ENCODE measurements at places on chromosomes 12 and 14.
A peak's percentile ranks its signal among the peaks of the same experiment; 100 is the strongest.

- no peak for DNase-seq
These were observed 42.3 kb downstream of the DPF3 start for GRCh38 chr14:72851635-72852034.

DNA sequence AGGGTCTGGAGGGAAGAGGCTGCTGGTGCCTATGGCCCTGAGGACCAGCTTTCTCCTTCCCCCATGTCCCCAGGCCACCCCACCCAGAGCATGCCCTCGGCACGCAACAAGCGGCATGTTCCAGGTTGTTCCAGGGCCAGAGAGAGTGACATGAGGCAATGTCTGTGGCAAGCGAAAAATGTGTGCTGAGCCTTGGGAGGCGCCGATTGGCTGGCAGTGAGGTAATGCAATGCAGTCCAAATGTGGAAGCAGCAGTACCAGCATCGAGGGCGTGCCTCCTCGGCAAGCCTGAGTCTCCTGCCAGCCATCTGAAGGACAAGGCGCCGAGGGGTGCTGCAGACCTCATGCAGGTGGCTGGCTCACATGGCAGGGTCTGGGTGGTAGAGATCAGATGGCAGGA lies 423.8 kb downstream of the NRXN3 start:
- DNase-seq = no peak

DNA sequence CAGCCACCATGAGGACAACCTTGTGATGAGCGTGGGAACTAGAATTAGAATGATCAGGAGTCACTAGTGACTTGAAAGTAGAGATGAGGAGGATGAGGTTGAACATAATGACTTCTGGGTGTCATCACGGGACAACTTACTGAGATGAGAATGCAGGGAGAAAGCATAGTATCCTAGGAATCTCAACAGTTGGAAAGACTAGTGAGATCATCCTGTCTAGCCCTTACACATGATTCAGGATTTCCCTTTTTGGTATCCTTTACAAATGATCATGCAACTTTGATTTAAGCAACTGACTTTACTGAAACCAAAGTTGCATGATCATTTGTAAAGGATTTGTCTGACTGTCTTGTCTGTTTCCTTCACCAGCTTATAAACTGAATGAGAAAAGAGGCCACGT lies 51.8 kb upstream of the HIF1A start:
- no peak for DNase-seq

DNA sequence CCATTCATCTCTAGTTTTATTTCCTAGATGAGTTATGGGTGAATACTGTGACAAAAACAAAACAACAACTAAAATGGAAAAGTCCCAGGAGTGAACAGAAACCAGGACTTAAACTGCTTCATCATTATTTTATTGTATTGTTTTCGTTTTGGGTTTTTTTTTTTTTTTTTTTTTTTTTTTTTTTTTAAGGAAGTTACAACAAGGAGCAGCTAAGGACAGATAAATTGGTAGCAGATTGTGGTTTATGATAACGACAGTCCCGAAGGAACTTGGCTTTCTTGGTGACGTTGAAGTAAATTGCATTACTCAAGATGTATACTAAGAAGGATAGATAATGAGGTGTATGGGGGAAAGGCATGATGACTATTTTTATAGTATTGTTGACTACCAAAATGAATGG lies 866.3 kb downstream of the NRXN3 start:
- no peak for DNase-seq

- no peak for DNase-seq
These were observed 254.2 kb upstream of the FKBP4 start for GRCh38 chr12:2540535-2540941.

DNA sequence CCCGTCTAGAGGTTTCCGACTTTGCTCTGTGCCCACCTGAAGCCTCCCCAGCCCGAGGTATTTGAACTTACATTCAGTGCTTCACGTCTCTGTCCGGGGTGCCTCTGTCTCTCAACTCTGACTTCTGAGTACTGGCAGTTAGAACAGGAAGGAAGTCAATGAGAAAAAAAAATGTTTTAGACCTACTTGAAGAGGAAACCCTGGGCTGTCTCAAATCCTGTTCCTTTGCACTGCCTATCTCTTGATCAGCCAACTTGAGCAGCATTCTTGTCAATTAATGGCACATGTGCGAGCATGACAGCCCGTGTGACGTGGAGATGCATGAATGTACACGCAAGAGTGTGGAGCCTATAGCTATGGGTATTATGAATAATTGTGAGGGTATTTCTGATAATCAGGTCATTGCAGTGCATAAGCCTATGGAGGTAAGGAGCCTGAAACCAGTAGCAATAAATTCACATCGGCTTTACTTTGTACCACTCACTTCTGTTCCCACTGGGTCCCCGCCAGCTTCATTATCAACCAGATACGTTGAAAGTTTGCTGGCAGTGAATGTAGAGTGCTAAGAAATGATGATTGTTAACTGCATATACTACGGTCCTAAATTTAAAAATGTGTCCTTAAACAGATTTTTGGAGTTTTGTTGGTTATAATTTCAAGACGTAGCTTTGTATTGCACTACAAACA lies at the start of gene ARHGDIB:
ARHGDIB (minus strand) TSS at position 136 of the 687 bp plus-strand sequence. CDS start 10,889 bp downstream, outside the sequence.
- peak; percentile 64 for DNase-seq

- DNase-seq = no peak
These were observed 156.3 kb downstream of the NTF3 start for GRCh38 chr12:5588176-5588575.

- no peak for DNase-seq
These were observed 129.0 kb downstream of the AACS start for GRCh38 chr12:125194163-125194773.

DNA sequence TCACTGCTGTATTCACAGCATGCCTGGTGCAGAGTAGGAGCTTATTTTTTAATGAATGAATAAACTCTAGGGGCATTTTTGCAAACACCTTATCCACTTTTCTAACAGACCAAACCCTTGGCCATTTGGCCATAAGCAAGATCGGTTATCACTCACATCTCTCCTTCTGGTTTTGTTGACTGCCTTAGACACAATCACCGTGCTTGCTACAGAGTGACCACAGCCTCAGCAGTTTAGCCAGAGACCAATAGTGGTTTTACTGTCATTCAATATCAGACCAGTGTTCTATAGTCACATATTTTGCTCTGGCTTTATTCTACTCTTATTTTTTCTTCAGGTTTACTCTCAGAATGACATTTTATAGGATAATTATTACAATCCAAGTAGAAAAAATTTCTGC lies 2.2 kb downstream of the KLRB1 start:
- DNase-seq = no peak

DNA sequence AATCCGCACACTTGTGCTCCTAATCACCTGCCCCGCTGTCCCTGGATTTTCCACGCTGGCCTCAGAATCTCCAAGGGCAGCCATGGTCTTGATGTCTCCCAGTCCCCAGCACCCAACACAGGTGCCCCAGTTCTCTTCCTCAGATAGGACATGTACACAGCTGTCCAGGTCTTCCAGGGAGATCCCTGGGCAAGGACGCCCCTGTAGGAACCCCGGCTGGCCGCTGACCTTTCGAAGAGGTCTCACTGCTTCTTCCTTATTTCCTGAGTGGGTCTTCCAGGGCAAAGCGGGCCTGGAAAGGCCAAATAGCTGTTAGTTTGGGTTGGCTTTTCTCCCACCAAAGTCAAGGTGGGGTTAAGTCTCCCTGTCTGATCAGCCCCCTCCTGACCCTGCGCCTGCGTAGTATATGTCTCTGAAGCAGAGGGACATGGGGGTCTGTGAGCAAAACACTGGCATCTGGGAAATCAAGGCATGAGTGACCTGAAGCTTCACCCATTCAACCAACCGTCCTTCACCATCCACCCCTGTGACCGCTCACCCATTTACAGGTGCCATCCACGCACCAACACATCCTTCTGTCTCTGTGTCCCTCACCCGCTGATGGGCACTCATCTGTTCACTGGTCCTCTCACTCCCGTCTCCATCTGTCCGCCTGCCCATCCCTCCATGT lies 4.6 kb downstream of the BEGAIN start:
- no peak for DNase-seq

DNA sequence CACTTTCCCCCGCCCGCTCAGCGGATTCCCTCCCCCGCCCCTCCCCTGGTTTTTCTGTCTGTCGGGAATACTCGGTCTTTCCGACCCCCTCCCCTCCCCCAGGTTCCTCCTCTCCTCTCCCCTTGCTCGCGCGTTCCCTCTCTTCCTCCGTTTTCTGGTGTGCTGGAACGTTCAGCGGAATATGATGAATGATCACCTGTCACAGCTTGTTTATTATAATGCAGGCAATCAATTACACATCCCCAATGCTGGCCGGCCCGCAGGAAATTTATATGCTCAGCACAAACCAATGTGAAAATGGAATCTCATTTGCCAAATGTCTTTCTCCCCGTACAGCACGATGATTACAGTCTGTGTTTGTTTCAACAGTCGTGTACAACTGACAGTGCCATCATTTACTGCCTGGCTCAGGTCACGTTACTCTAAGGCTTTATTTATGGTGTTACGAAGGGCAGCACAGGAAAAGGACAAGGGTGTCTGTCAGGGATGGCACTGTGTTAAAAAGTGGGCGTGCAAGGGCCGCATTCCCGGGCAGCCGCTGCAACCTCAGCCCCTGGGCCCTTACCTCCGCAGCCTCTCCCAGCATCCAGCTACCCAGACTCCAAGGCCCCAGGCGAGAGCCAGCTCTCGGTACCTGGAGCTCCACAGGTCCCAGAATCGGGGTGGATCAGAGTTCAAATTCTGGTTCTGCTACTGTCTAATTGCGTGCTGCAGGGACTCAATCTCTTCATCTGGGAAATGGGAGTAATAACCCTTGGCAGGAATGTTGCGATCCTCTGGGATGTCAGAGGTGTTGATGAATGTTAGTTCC lies 24.7 kb upstream of the MAP1LC3B2 start:
- DNase-seq = no peak

GRCh38 chr12:126937431-126937830 lies 1329.5 kb upstream of the TMEM132C start:
- no peak for DNase-seq

- DNase-seq = no peak
These were observed 378.0 kb downstream of the FOXG1 start for GRCh38 chr14:29144621-29145020.

- no peak for DNase-seq
These were observed 768 bp downstream of the METTL25 start for GRCh38 chr12:82359115-82359478.

DNA sequence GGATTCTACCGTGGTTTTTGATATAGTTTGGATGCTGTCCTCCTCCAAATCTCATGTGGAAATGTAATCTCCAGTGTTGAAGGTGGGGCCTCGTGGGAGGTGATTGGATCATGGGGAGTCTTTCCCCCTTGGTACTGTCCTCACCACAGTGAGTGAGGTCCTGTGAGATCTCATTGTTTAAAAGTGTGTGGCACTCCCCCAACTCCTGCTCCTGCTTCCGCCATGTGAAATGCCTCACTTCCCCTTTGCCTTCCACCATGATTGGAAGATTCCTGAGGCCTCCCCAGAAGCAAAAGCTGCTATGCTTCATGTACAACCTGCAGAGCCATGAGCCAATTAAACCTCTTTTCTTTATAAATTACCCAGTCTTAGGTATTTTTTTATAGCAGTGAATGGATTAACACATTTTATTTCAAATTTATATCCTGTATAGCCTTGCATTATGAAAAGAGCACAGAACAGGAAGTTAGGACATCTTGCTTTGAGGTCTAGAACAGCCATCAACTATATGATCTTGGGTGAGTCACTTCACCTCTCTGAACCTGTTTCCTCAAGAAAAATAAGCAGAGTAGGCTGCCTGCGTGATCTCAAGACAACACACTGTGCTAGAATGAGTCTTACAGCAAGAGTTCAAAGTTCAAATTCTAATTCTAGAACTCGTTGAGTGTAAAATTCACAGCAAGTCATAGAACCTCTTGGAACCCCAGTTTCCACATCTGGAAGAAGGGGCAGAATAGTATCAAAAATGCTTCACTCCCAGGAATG lies 160.9 kb upstream of the EEA1 start:
- no peak for DNase-seq

DNA sequence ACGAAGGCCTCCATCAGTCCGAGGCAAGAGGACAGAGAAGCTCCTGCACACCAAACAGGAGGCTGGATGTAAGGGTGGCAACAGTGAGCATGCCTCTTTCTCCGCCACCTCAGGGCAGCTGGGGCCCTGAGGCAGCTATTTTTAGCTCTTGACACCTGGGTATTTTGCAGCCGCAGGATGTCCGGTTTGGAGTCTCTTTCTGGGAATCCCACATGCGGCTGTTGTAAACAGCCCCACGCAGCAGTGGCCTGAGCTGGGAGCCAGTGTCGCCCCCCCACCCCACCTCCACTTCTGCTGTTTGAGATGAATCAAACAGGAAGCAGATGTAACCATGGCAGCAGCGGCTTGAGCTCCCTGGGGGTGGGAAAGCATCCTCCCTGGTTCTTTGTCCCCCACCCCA lies 11.7 kb downstream of the HDAC7 start:
- peak; percentile 64 for DNase-seq
